Mesenteric fat pad (tissue), 1 donor: ENCODE measurements at places on chromosomes 11 and 22.

GRCh38 chr11:130980071-130980862, 64.0 kb upstream of the SNX19 start:
- no peak for DNase-seq

GRCh38 chr22:28983190-28983589, 78.4 kb downstream of the C22orf31 start:
- DNase-seq, result no peak

DNA sequence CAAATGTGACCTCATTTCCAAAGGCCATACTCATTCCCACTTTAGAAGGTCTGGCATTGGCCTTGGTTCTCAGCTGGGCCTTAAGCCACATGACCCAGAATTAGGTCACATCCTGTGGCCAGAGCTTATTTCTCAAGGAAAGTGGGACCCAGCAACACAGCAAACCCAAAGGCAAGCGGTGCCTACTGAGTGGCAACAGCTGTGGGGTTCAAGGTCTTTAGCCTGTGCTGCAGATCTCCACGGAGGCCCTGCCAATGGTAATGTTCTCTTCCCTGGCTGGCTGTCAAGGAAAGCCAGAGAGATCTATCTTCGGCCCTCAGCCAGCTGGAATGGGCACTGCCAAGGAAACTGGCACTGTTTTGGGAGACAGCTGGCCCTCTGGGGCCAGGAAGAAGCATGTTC, 41.5 kb upstream of the TP53I11 start:
- DNase-seq, result no peak

DNA sequence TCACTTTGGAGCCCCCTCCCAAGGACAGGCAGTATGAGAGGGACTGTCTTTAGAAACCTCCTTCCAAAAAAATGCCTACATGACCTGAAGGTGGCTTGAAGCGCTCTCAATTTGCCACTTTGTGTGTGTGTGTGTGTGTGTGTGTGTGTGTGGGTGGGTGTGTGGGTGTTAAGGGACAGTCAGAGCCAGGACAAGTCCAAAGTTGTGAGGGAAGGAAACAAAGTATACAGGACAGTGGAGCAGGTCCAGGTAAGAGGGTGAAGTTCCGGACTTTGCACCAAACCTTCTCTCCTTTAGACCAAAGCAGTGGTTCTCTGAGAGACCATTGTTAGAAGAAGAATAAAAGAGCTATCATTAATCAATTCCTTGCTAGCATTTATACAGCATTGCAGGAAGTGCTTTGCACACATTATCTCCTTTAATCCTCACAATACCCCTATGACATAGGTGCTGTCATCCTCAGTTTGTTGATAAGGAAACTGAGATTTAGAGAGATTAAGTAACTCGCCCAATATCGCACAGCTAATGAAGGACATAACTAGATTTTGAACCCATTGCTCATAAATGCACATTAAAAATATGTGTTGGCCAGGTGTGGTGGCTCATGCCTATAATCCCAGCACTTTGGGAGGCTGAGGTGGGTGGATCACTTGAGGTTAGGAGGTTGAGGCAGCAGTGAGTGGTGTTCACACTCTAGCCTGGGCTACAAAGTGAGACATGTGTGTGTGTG, 12.4 kb upstream of the SLC5A1 start:
- no peak for DNase-seq

GRCh38 chr22:20949698-20950183, 17.3 kb upstream of the AIFM3 start:
- DNase-seq, result no peak

- peak; percentile 18 for DNase-seq
Measured at GRCh38 chr11:134657631-134658030, 245.6 kb upstream of the B3GAT1 start.

DNA sequence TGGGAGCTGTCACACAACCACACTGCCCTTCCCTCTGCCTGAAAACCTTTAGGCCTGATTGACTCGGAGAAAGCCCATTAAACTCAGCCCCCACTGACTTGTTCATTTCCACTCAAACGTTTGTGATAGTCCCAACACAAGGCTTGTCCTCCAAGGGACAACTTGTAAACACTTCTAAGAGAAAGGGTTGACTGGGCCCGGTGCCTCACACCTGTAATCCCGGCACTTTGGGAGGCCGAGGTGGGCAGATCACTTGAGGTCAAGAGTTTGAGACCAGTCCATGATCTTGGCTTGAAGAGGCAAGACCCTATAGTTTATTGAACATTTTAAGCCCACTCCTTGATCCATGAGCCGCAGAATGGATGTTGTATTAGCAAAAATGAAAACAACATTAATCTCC, 63.3 kb upstream of the PRODH start:
- DNase-seq, result no peak
